ENCODE measurements at places on chromosomes 2 and 18.

DNA sequence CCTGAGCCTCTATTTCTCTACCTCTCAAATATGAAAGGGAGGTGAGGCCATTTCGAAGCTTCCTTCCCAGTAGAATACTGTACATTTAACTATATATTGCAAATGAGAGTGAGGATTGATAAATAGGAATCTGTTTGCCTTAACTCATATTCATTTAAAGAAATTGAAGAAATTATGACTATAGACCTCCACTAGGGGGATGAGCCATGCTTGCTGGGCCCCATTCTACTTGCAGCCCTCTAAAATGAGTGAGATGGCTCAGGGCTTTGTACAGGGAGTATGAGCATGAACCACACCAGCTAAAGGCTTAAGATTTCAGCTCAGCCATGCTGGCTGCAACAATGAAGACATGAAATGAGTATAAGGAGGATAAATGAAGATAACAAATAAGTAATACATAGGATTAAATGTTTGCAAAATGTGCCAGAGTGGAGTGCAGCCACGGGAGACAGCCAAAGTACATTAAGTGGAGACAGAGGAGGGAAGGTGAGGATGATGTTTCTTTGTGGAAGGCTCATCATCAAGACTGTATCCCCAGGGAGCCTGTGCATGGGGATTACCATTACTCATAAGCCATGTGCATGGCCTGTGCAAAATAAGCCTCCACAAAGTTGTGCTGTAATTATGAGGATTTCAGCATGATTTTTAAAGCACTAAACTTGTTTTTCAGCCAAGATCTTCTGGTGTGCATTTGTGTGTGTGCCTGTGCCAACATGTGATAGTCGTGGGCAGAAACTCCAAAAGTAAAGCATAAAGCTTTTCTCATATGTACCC lies 300.8 kb downstream of the CNTNAP5 start:
- no peak for DNase-seq

DNA sequence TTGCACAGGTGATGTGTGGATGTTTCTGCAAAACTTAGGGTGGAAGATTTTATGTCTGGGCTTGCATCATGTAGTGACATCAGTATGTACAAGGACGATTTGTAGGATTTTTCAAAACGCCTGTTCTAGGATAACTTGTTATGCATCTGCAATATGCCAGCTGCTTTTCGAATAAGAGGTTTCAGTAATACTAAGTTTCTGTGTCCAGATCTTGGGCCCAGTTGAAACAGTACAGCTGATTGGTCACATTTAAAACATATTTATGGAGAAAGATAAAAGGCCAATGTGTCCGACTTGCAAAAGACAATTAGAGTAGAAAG lies 1.2 kb downstream of the PTPN4 start:
- no peak for DNase-seq

GRCh38 chr2:165268754-165269153 lies 29.5 kb downstream of the SCN2A start:
- no peak for DNase-seq

DNA sequence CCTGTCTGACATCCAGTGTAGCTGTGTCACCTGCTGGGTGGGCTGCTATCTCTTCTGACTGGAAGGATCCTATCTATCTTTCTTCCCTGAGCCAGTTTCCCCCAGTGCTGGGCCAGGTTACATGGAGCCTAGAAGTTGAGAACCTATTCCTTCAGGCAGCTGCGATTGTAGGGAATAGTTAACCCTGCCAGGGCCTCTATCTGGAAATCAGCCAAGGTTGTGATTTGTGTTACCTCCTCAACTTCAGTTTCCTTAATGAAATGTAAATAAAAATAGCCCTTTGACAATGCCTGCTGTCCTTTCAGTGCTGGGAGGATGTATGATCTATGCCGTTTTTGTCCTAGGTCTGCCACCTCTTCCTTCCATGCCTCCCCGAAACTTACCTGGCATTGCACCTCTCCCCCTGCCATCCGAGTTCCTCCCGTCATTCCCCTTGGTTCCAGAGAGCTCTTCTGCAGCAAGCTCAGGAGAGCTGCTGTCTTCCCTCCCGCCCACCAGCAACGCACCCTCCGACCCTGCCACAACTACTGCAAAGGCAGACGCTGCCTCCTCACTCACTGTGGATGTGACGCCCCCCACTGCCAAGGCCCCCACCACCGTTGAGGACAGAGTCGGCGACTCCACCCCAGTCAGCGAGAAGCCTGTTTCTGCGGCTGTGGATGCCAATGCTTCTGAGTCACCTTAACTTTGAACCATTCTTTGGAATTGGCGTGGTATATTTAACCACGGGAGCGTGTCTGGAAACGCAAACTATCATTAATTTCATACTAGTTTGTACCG lies 36.6 kb downstream of the GORASP2 start:
- no peak for DNase-seq

DNA sequence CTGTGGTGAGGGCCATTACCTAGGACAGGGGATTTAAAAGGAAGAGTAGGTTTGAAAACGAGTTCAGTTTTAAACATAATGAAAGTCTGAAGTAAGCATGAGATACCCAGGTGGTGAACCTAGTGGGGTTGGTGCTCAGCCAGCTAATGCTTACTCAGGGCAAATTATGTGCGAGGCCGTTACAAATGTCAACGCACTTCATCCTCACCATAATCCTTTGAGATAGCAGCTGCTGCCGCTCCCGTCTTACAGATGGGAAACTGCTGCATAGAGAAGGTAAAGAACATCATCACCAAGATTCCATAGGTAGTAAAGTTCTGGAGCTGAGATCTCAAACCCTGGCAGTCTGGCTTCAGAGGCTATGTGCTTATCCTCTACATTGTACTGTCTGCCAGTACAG lies 209.0 kb downstream of the DYM start:
- DNase-seq: no peak

- no peak for DNase-seq
Measured at GRCh38 chr2:41180387-41180786, 728.5 kb upstream of the SLC8A1 start.

Measured in cardiac septum (tissue), 1 donor.